ENCODE measurements at places on chromosomes 6 and 20.

DNA sequence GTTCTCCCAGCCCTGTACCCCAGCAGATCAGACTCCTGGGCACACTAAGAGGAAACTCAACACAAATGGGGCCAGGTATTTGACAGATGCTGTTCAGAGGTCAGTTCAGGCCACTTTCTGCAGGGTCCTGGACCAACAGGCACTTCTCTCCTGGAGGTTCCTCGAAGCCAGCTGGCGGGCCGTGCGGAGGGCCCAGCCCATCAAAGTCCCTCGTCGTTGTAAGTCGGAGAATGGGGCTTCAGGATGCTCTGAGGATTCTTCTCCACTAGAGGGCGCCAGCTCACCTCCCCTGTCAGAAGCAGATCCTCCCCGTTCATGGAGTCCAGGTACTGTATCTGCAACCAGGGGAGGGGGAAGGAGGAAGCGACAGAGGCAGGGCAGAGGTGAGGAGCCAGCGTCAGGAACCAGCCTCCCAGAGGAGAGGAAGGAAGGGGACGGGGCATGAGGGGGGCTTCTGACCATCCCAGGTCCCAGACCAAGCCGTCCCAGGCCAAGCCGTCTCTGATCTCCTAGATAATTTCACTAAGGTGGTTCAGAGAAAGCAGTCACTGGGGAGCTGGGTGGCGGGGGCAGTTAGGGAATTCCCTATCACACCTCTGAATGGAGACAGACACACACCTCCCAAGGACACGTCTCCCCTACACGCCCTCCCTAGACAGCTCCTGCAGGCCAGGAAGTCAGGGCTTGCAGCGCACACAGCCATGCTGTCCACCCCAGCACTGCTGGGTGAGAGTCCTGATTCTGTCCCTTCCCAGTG is 11.7 kb upstream of the FAM83C start:
- peak; percentile 99 for DNase-seq

DNA sequence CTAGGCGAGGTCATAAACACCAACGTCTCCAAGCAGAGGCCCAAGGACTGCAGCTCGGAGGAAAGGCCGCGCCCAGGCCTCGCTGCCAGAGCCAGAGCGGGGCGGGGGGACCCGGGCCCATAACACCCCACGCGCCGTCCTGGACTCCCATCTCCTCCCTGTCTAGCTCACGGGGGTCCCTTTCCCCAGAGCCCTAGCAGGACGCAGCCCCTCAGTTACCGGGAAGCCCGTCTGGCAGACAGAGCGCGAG is 44.9 kb downstream of the MDFI start:
- no peak for DNase-seq

GRCh38 chr20:57473246-57474048 is 51.5 kb downstream of the CTCFL start:
- DNase-seq: no peak

GRCh38 chr6:130371921-130372420 is 6.2 kb downstream of the TMEM200A start:
- DNase-seq: no peak

GRCh38 chr6:27188061-27188884 is 59.2 kb upstream of the PRSS16 start:
- peak; percentile 73 for DNase-seq

DNA sequence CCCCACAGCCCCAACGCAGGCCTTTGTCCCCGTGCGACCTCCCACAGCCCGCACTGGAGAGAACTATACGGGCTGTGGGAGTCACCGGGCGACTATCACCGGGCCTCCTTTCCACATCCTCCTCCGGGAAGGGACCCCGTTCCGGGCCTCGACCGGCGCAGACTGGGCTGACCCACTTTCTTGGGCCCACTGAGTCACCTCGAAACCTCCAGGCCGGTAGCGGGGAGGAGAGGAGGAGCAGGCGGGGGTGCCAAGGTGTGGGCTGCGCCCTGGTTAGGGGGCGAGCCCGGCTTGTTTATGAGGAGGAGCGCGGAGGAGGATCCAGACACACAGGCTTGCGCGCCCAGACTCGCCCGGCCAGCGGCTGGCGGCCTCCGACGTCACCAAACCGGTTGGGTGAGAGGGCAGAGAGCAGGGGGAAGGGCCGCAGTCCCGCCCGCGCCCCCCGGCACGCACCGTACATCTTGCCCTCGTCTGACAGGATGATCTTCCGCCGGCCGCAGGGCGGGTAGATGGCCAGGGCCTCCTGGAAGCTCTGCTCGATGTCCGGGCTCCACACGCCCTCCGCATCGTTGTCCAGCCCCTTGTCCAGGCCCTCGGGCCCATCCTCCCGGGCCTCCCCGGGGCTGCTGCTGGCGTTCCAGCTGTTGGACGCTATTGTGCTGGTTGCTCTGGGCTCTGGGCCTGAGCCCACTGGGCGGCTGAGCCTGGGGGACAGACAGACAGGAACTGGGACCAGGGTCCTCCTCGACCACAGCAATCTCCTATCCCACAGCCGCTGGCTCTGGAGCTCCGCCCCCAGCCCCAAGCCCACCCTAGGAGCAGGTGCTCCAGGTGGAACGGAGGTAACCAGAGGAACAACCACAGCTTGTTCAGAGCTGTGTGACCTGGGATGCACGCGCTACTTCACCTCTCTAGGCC is 10.6 kb downstream of the TEAD3 start:
- peak; percentile 94 for DNase-seq
